ENCODE measurements at places on chromosomes 7 and 10.

GRCh38 chr7:151702961-151703360, 174.0 kb downstream of the PRKAG2 start:
- no peak for DNase-seq

DNA sequence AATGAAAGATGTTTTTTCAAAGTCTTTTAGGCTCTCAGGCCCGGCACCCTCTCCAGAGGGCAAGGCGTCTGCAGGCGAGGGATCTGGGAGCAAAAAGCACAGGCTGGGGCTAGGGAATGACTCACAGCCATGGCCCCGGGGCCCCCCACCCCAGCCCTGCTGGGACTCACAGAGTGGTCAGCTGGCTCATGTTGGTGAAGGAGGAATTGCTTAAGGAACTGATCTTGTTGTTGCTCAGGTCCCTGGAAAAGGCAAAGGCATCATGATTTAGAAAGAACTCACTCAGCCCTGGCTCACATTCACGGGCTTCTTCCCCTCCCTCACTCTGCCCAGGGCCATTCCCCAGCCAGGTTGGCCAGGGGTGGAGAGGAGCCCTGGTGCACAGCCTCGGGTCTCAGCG, 151.5 kb downstream of the SLIT1 start:
- DNase-seq: no peak

- no peak for DNase-seq
Observed at GRCh38 chr10:69335613-69336012, 57.3 kb downstream of the HK1 start.

- no peak for DNase-seq
Observed at GRCh38 chr7:33862946-33863814, 42.2 kb upstream of the BMPER start.

DNA sequence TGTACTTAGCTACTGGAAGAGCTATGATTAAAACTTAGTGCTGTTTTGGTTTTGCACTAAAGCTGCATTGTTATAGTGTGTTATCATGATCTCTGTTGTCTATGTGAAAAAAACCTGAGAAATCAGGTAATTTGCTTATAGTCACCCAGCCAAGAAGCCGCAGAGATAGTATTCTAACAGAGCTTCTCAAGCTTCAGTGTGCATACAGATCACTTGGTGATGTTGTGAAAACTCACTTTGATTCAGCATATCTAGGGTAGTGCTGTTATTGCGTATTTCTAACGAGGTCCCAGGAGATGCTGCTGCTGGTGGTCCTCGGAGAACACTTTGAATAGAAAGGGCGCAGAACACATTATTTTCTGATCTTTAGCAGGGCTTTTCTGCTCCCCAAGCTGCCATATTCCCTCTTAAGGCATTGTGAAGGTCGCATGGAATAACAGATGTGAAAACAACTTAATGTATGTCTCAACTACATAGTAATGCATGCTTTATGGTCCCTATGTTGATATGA, 68.4 kb upstream of the PDCD4 start:
- DNase-seq: no peak

DNA sequence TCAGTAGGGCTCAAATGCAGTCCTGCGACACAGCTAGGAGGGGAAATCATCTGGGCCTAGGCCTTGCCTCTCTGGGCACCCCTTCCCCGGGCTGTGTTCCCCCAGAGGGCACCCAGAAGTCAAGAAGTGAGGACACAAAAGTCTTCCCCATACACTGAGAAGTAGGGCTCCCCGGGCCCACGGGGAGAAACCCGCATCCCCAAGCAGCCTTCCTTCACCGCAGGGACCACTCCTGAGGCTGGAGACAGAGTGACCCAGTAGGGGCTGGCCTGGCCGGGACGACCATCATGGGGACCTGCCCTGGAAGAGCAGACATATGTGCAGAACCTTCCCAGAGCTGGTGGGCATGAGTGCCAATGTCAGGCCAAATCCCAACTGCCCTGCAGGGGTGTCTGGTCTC, 163.5 kb downstream of the GFRA1 start:
- no peak for DNase-seq

DNA sequence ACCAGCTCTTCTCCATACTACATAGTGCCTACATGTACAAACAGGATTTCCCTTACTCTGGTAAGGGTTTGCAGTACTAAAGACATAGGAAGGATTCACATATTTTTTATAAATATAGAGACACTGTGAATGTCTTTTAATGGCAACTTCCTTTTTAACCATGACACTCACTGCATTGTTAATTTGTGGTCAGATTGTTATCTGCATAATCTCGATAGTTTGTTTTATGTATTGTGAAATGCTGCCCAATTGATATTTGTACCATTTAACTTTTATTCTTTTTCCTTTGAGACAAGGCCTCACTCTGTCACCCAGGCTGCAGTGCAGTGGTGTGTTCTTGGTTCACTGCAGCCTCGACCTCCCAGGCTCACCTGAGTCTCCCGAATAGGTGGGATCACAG, 39.7 kb downstream of the SP8 start:
- no peak for DNase-seq

DNA sequence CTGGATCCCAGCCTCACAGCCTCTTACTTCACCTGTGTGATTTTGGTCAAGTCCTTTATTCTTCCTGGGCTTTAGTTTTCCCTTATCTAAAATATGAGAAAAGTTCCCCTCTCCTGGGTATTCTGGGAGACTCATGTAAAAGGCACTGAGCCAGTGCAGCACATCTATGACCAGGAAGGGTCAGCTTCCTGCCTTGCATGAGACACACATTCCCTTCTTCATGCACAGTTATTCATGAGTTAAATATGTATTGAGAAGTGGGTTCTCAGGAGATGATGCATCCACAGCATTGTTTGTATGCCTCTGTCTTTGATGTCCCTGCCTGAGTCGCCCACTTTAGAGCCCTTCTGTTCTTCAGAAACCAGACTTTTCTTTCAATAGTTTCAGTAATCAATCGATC, 33.3 kb downstream of the EGFR start:
- DNase-seq: no peak

GRCh38 chr10:132320654-132321469, 11.1 kb upstream of the LRRC27 start:
- DNase-seq: no peak

- DNase-seq: no peak
Observed at GRCh38 chr10:126438407-126438783, 50.1 kb upstream of the ADAM12 start.

- DNase-seq: no peak
Observed at GRCh38 chr10:104557966-104558365, 83.1 kb upstream of the SORCS3 start.

DNA sequence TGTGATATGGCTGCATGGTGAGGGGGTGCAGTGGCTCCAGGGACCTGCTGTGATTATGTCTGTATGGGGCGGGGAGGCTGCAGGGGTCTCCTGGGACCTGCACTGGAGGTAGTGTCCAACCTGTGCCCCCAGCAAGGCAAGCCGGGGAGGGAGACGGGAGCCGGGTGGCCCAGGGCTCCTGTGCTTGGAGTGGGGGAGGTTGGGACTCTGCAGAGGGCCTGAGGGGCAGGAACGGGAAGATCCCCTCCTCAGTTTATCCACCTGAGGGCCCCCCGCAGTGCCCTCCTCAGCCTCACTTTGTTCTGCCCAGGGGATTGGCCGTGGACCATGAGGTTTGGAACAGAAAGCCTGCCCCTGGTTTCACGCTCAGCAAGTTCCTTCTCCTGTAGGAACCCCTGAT, 22.8 kb upstream of the PWWP2B start:
- DNase-seq: no peak

- no peak for DNase-seq
Observed at GRCh38 chr7:70947181-70947580, 184.8 kb upstream of the GALNT17 start.

Measured in activated T-helper 1 cell treated with Interleukin-2 at 50 U/mL for 16 hours (primary cell).